Activated CD4-positive, alpha-beta T cell treated with anti-CD3 and anti-CD28 coated beads for 36 hours (primary cell): ENCODE measurements at places on chromosomes 3 and 15. TPM values are rescaled to one million over a fixed set of nuclear protein-coding genes. Genes with fewer than 3 reads are reported as not detected.

GRCh38 chr3:138367911-138368310, 19.5 kb downstream of the MRAS start:
- DNase-seq: peak; percentile 19
- H3K4me3 ChIP-seq: no peak overlapping the region
- peaks cover 9% of the 10 kb centered on the region for H3K27me3 ChIP-seq
- H3K4me1 ChIP-seq: peaks cover 7% of the 10 kb centered on the region
- no peaks in the 10 kb centered on the region for H3K36me3 ChIP-seq

DNA sequence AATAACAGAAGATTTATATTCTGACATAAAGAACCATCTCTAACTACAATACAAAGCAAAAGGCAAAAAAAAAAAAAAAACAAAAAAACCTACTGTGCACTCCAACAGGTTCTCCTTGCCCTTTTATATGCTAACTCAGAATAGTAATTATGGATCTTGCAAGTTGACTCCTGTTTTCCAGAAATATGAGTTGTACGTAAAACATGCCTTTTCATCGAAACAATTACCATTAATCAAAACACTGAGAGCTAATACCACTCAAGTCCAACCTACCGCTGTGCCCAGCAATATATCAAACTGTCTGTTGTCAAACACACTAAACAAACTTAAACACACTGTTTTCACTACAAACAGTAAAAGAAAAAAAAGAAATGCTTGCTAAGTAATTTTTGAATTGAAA, 389.8 kb downstream of the TBC1D5 start:
- no peak overlapping the region for H3K27ac ChIP-seq
- H3K4me3 ChIP-seq: no peak overlapping the region
- H3K4me1 ChIP-seq: peaks cover 2% of the 10 kb centered on the region
- no peaks in the 10 kb centered on the region for H3K27me3 ChIP-seq

The HOMER2 gene
- total RNA-seq: 4.6 TPM

GRCh38 chr15:35293353-35294130, 208.4 kb upstream of the NANOGP8 start:
- H3K27me3 ChIP-seq: no peaks in the 10 kb centered on the region
- no peak for DNase-seq
- H3K27ac ChIP-seq: no peak overlapping the region

DNA sequence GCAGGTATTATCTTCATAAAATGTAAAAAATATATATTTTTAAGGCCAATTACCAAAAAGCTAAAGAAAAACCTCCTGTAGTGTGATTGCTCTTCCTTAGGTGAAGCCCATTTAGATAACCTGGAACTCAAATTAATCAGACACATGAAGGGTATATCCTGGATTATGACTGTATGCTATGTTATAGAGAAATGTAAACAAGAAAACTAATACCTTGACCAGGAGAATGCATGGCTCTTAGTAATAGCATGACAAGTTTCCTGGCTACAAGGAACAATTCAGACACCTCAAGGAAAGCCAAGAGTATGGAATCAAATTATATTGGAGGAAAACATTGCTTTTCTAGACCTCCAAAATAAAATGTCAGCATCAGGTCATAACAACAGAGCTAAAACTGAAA, 14.0 kb upstream of the CFAP161 start:
- no peak overlapping the region for H3K27ac ChIP-seq
- H3K4me1 ChIP-seq: no peaks in the 10 kb centered on the region
- peaks cover 44% of the 10 kb centered on the region for H3K27me3 ChIP-seq
- DNase-seq: no peak
- no peak overlapping the region for H3K4me3 ChIP-seq

GRCh38 chr15:89384176-89384604, 49.6 kb upstream of the POLG start:
- no peaks in the 10 kb centered on the region for H3K4me1 ChIP-seq
- H3K27me3 ChIP-seq: peaks cover 34% of the 10 kb centered on the region
- no peak overlapping the region for H3K4me3 ChIP-seq
- H3K36me3 ChIP-seq: no peaks in the 10 kb centered on the region
- DNase-seq: no peak

DNA sequence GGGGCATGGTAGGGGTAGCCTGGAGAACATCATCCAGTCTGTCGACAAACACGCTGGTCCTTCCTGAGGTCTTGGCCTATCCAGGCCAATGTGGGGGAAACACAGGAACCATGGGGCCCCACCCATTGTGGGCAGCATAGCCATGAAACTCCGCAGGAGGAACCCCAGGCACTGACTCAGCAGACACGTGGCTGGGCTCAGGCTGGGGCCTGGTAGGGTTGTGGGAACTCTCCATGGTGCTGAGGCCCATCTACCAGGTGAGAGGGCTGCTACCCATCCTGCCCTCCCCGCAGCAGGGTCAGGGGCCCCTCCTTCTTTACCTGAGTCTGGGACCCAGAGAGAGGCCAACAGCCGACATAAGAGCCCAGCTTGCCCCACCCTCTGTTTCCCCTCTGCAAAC, 22.6 kb upstream of the CACNA2D2 start:
- H3K27me3 ChIP-seq: peaks cover 15% of the 10 kb centered on the region
- H3K4me1 ChIP-seq: peaks cover 4% of the 10 kb centered on the region
- no peak overlapping the region for H3K4me3 ChIP-seq
- H3K27ac ChIP-seq: no peak overlapping the region

DNA sequence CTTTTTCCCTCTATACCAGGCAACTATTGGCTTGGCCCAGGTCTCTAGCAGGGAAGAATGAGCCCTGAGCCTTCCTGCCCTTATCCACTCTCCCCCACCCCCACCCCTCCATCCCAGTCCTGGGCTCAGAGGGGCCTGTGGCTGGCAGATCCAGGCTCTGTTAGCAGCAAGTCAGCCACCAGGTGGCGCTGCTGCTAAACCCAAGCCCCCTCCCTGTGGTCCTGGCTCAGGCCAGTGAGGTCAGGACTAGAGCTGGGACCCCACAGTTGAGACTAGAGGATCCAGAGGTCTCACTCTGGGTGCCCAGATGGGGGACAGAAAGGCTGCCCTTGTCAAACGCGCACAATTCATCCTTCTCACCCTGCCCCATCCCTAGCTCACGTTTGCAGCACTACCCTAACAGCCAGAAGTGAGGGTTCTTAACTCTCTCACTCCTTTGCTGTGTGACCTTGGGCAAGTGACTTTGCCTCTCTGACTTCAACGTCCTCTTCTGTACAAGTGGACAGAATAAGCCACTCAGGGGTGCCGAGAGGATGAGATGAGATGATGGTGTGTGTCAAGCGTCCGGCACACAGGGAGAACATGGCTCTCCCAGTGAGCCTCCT, 46.8 kb upstream of the SLC6A1 start:
- no peak overlapping the region for H3K27ac ChIP-seq
- peak; percentile 79 for DNase-seq
- no peak overlapping the region for H3K4me3 ChIP-seq

The UBP1 gene
- total RNA-seq: 66.0 TPM

- H3K27ac ChIP-seq: peak overlapping the region; percentile 42
- no peaks in the 10 kb centered on the region for H3K27me3 ChIP-seq
- no peaks in the 10 kb centered on the region for H3K36me3 ChIP-seq
- peak overlapping the region; percentile 72 for H3K4me3 ChIP-seq
Observed at GRCh38 chr15:73927476-73928240, 1.4 kb downstream of the LOXL1 start.

DNA sequence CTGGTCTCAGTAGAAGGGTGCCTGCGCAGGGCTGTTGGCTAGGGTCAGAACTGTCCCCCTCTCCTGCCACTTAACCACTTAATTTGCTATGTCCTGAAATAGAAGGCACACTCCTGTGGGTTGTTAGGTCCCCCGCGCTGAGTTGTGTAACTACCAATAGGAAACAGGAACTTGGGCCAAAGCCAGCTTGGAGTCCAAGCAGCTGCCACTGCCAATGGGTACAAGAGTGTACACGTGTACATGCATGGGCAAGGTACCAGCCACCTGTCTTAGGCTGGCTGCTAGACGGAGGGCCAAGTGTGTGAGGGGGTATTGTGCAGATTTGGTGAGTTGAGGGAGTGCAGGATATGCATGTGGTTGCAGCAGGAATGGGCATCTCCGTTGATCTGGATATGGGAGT, 29.7 kb upstream of the POLG start:
- H3K27ac ChIP-seq: no peak overlapping the region
- H3K4me1 ChIP-seq: peaks cover 4% of the 10 kb centered on the region
- DNase-seq: no peak
- H3K27me3 ChIP-seq: peaks cover 78% of the 10 kb centered on the region
- H3K36me3 ChIP-seq: no peaks in the 10 kb centered on the region

GRCh38 chr3:160210799-160211221, 14.4 kb upstream of the C3orf80 start:
- H3K27me3 ChIP-seq: peaks cover 14% of the 10 kb centered on the region
- H3K4me1 ChIP-seq: no peaks in the 10 kb centered on the region
- peak; percentile 11 for DNase-seq
- no peak overlapping the region for H3K4me3 ChIP-seq
- H3K36me3 ChIP-seq: no peaks in the 10 kb centered on the region

DNA sequence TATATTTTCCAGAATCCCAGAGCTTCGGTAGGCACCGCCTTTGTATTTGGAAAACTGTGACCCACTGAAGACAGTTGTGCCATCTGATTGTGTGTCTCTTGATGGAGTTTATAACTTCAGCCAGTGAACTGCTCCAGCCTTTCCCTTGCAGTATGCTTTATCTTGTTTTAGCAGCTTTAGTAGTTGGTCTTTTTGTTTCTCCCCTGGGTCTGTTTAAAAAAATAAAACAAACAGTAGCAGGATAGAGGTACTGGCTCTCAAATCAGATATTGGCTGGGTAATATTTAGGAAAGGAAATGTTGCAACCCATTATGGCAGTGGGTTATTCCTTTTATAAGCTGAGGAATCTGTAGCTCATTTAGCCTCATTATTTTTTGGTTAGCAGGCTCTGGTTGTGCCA, 151.5 kb upstream of the BFSP2 start:
- H3K4me3 ChIP-seq: no peak overlapping the region
- peaks cover 9% of the 10 kb centered on the region for H3K27me3 ChIP-seq
- H3K4me1 ChIP-seq: peaks cover 2% of the 10 kb centered on the region
- H3K27ac ChIP-seq: no peak overlapping the region
- no peaks in the 10 kb centered on the region for H3K36me3 ChIP-seq

- H3K27me3 ChIP-seq: peaks cover 35% of the 10 kb centered on the region
- H3K36me3 ChIP-seq: no peaks in the 10 kb centered on the region
- no peak overlapping the region for H3K27ac ChIP-seq
- no peak overlapping the region for H3K4me3 ChIP-seq
- peaks cover 3% of the 10 kb centered on the region for H3K4me1 ChIP-seq
- DNase-seq: no peak
Observed at GRCh38 chr15:57872281-57873030, 165.9 kb downstream of the POLR2M start.

DNA sequence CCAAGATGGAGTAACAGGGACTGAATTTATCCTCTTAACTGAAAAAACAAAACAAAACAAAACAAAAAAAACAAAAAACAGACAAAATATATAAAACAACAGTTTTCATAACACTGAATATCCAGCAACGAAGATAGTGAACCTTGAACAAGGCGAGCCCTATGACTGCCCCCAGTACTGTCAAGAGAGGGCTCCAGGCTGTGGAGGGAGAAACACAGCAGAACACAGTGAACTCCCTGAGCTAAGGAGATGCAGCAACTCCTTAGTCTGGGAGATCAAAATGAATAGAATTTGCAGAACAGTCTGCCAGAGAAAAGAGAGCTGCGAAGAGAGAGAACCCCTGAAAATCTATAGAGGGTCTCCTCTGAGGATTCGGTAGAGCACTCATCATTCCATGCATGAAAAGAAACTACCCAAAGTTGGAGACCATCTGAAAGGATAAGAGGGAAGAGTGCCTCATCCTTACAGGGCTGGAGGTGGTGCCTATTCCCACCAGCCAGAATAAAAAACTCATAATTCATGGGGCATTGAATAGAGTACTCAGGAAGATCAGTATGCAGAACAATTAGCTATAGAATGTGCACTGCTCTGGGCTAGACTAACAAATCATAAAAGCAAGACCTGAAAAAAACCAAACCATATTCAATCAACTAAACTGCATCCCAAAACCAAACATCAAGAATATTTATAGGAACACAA, 101.8 kb downstream of the FRMD4B start:
- peaks cover 41% of the 10 kb centered on the region for H3K4me1 ChIP-seq
- H3K27ac ChIP-seq: no peak overlapping the region
- no peak for DNase-seq
- no peaks in the 10 kb centered on the region for H3K27me3 ChIP-seq
- no peaks in the 10 kb centered on the region for H3K36me3 ChIP-seq
- H3K4me3 ChIP-seq: no peak overlapping the region

DNA sequence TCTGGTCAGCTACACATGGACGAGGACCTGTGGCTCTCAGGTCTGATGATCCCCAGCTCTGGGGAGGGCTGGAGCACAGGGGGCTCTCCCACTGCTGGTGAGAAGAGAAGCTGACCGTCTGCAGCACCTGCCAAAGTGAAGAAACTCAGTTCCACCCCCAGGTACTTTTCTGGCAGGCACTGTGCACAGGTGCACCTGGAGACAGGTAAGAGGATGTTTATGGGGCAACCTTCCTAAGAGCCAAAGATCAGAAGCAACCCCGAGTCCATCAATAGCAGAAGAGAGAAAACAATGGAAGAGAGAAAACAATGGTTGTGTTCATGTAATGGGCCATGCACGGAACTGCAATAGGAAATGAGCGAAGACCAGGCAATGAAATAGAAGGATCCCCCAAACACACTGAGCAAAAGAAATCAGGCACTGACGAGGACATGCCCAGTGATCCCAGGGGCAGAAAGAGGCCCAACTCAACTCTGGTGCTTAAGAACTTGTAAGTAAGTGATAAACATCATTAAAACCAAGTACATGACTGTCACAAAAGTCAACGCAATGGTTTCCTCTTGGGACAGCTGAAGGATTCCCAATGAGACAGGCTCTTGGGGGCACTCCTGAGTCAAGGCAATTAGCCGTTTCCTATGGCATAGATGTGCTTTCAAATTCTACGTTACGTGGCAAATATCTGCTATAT, 95.0 kb upstream of the ALDH1A3 start:
- no peak overlapping the region for H3K4me3 ChIP-seq
- H3K27me3 ChIP-seq: peaks cover 4% of the 10 kb centered on the region
- no peaks in the 10 kb centered on the region for H3K36me3 ChIP-seq
- H3K27ac ChIP-seq: no peak overlapping the region

- H3K4me3 ChIP-seq: no peak overlapping the region
- no peak for DNase-seq
- no peak overlapping the region for H3K27ac ChIP-seq
- peaks cover 10% of the 10 kb centered on the region for H3K27me3 ChIP-seq
Observed at GRCh38 chr15:71545923-71546322, 264.4 kb upstream of the NR2E3 start.

DNA sequence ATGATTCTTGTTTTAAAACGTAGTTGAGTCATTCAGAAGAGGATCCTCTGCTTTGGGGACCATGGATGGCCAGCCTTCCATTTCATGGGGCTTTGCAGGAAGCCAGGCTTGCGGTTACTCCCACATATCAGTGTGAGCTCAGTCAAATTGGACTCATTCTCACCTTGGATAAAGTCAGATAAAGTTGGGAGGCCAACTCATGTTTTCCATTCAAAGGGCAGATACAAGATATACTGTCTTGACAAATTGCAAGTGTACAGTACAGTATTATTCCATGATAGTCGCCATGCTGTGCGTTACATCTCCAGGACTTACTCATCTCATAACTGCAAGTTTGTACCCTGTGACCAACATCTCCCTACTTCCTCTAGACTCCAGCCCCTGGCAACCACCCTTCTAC, 25.5 kb upstream of the B3GNT5 start:
- no peaks in the 10 kb centered on the region for H3K27me3 ChIP-seq
- no peaks in the 10 kb centered on the region for H3K36me3 ChIP-seq
- DNase-seq: peak; percentile 56
- peaks cover 36% of the 10 kb centered on the region for H3K4me1 ChIP-seq

GRCh38 chr3:128217702-128218547, 64.6 kb downstream of the EEFSEC start:
- H3K36me3 ChIP-seq: peaks cover 18% of the 10 kb centered on the region
- no peak overlapping the region for H3K4me3 ChIP-seq
- H3K27me3 ChIP-seq: no peaks in the 10 kb centered on the region
- no peak for DNase-seq
- peaks cover 5% of the 10 kb centered on the region for H3K4me1 ChIP-seq

The GOLGA8B gene
- total RNA-seq: 49.4 TPM
